ENCODE measurements at places on chromosomes 11 and 22.

DNA sequence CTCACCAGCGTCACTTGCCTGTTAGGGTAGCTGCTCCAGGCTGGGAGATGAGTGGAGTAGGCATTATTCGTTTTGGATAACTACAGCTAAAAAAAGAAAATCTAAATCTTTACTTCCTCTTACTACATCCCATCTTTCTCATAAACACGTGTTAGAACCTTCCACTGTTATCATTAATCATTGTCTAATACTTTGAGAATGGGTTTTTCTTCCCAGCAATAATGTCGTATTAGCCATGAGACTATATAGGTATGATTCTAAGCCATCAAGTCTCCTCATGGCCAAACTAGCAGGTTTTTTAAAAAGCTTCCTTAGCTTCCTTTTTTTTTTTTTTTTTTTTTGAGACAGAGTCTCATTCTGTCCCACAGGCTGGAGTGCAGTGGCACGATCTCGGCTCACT is 3.9 kb upstream of the TEF start:
- DNase-seq, result no peak

DNA sequence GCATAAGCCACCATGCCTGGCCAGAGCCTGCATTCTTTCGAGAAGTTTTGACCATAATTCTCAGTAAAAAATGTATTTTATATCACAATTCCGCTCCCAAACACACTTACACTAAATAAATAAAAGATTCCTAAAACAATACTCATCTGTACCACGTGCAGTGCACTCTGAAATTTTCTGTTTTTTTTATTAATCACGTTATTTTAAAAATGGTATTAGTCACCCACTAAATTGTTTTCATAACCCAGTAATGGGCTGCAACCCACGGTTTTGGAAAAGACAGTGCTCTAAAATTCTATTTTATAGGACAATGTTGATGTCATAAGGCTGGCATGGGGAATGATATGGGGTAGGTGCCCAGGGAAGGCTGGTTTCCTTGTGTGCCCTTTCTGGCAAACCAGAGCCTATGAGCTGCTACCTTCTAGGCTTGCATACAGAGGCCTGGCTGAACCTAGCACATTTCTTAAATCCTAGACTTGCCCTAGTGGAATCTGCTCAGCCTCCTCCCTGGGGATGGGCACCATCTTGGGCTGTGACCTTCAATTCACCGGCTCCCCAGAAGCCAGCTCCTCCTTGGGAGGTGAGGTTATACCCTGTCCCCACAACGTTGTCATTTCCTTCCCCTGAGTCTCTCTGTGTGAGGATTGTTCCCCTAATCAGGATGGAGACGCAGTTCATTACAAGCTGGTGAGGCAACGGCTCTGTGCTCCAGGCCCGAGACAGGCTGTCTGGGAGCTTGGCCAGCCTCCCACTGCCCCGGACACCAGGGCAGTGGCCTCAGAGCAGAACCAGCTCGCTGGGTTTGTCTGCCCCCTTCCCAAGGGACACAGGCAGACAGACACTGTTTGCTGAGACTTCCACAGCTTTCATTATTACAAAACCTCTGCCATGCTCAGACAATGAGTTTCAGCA is 116.5 kb upstream of the NAV2 start:
- DNase-seq, result no peak

- no peak for DNase-seq
These were observed 54.7 kb downstream of the ABTB2 start for GRCh38 chr11:34303028-34303570.

DNA sequence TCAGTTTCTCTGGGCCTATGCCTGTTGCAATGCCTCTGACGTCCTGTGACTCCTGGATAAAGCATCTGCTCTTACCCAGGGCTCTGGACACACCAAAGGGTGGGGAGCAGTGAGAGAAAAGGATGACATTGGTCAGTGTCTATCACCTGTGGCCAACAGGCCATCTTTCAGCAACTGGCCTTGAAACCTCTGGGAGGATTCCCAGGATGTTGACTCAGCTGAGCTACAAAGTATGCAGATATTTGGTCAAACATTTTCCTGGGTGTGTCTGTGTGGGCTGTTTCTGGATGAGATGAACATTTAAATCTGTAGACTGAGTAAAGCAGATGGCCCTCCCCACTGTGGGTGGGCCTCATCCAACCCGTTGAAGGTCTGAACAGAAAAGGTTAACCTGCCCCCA is 149.9 kb downstream of the SPATA19 start:
- DNase-seq, result no peak

DNA sequence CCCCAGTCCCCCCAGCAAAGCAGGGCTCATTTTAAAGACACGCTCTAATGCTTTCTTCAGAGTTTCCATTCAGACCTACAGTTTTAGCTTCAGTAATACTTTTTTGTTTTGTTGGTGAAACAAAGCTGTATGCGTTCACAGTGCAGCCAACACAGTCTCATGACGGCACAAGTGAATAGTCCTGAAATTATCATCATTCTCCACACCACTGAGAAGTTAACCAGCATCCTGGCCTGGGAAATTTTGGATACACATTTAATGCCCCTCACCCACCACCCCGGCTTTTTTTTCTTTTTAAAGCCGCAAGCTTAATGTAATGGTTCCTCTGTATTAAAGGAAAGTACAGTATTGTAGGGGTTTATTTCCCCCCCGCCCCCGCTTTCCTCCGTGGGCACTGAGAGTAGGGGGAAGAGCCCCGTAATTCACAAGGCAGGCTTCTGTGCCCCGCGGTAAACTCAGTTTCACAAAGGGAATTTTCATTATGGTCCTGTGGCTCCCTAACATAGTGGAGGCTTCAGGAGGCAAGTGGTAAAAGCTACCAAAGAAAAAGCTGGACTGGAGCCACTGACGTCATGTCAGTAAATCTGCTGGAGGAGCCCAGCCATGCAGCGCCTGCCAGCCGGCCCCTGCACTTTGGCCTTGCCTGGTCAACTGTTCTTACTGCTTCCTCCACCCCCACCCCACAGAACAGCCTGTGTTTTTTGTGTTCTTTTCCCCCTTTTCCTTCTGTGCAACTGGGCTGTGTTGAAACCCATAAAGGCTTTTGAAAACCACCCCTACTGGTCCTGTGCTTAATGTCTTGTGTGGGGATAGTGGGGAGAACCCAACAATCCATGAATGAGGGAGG is 18.2 kb downstream of the TEAD1 start:
- no peak for DNase-seq

DNA sequence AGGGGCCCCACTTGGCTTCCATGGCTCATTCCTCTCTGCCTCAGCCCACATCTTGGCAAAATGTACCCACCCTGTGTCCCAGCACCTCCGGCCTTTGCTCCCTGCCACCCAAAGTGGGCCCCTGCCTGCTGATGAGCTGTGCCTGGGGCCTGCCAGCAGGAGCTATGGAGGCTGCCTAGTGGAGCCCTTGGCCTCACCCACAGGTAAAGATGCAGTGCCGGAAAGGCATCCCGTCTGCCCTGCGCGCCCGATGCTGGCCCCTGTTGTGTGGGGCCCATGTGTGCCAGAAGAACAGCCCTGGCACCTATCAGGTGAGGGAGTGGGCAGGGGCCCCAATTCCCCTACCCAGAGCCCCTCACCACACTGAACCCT is 1.3 kb downstream of the TBC1D10C start:
- DNase-seq, result no peak

DNA sequence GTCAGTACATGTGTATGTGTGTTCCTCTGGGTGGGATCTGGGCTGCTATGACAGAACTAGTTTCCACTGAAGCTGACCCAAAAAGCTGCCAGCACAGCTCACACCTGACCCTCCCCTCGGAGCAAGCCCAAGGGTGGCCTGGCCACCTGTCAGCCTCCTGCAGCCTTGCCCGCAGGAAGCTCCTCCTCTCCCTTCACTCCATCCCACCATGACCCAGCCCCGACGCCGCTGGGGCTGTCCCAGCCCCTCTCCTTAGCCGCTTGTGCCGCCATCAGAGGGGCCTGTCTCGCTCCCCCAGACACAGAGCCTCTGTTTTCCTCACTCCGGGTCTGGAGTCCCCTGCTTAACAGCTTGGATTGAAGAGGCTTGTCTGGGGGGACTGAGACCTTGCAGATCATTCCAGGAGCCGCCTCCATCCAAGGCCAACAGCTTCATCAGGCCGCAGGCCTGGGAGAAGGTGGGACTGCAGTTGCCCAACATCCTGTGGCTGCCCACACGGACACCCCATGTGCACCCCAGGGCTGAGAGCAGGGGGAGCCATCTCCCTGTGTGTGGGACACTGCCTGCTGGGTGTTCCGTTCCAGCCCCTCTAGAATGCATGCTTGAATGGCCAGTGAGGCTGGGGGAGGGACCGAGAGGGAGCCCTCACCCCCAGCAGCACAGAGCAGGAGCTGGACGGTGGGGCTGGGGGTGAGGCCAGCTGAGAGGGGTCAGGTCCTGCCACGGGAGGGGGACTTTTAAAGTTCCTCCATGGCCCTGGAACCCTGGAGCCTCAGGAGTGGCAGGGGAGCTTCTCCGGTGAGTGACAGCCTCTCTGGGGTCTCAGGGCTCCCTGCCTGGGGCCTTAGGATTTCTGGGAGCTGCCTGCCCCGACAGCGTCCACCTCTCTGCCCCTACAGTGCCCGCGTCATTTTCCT is 696 bp downstream of the MRGPRF start:
- no peak for DNase-seq

DNA sequence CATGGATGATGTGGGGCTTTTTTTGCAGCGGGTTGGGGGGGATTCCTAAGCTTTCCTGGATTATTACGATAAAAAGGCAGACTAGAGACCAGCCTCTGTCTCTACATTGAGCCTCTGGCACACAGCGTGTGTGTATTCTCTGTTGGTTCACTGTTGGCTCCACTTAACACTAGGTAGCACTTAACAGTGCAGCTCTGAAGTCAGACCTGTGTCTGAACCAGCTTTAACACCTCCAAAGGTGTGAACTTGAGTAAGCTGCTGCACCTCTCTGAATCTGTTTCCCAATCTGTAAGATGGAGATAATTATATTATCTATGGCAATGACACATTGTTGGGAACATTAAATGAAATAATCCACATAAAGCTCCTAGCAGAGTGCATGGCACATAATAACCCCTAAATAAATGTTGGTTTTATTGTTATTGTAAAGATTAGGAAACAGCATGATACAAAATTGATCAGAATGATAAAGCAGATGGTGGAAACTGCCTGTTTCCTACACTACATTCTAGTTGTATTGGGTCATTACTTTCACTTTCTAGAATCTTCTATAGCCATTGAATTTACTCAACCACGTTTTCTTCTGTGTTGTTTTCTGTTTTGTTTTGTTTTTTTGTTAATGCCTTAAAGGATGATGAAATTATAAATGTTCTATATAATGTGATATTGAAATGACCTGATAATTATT is 108.4 kb downstream of the ARL14EP start:
- no peak for DNase-seq

DNA sequence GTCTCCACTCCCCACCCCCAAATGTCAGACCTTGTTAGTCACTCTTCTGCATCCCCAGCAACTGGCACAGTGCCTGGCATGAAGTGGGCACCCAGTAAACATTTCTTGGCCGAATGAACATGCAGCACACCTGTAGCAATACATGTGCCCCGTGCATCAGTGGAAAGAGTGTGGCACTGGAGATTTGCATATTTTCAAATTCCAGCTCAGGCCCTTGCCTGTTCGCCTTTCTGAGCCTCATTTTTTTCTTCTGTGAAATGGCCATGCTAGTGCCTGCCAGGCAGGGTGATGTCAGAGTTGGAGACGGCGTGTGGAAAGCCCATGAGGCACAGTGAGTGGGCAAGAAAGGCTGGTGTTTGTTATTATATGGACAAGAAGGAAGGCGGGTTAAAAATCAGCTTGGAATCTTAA is 38.7 kb downstream of the CD82 start:
- no peak for DNase-seq

DNA sequence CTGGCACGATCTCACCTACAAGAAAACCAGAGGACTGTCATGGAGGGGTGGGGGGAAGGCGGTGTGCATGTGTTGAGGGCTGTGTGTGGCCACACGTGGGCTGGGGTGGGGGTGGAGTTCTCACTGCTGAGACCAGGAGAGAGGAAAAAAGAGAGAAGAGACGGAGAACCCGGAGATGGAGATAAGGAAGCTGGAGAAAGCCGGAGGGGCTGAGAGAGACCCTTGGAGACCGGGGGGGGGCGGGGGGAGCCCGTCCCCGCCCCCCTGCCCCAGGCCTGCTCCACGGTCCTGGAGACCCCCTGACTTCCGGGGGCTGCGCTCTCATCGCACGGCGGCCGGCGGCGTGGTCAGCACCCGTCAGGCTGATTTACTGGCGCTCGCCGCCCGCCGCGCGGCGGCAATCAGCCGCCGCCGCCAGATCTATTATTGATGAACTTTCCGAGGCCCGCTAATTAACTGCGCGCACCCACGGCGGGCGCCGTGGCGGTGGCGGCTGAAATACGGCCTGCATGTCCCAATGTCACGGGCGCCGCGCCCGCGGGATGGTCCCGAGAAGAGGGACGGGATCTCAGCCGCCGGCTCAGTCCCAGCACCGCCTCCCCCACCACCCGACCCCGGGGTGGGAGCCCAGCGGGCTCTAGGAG is 187.4 kb downstream of the MN1 start:
- DNase-seq, result no peak

- peak; percentile 96 for DNase-seq
These were observed 1.1 kb downstream of the CALCB start for GRCh38 chr11:15074206-15075161.

- DNase-seq, result no peak
These were observed 123.2 kb upstream of the BID start for GRCh38 chr22:17897426-17897825.

DNA sequence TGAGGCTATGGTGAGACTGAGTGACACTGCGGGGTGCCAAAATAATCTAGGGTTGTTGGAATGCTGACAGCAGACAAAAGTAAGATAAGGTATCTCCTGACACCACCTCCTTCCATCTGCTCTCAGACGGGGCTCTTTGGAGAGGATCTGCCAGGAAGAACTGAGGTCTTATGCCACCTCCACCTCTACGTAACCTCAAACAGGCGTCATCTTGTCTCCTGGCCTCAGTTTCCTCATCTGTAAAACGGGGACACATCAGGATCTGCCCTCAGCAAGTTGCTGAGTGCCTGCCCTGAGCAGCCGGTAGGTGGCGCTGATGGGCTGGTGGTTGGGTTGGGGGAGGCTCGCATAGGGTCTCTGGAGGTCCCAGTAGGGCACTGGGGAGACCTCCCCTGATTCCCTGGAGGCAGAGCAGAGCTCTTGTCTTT is 1.7 kb upstream of the MYEOV start:
- DNase-seq, result peak; percentile 79

- no peak for DNase-seq
These were observed 281.9 kb upstream of the ISX start for GRCh38 chr22:34784056-34784455.

GRCh38 chr11:67418476-67419281 is 3.2 kb downstream of the CARNS1 start:
- DNase-seq, result peak; percentile 52

- DNase-seq, result no peak
These were observed at the start of gene MMP27 for GRCh38 chr11:102705626-102706025. MMP27 (minus strand) TSS chr11:102705769; CDS start chr11:102705714, 55 bp downstream.

GRCh38 chr22:17135153-17135760 is 14.1 kb upstream of the TMEM121B start:
- DNase-seq, result no peak

GRCh38 chr11:103279821-103280220 is 170.6 kb downstream of the DYNC2H1 start:
- no peak for DNase-seq

- DNase-seq, result no peak
These were observed 14.5 kb downstream of the SEPTIN3 start for GRCh38 chr22:41983513-41984405.

Data from stimulated activated CD8-positive, alpha-beta memory T cell treated with anti-CD3 and anti-CD28 coated beads, Interleukin-4, amount 100 ng/mL, for 48 hours (primary cell).